ENCODE measurements at places on chromosomes 1 and 21. TPM values are rescaled to one million over a fixed set of nuclear protein-coding genes. Genes with fewer than 3 reads are reported as not detected.

GRCh38 chr1:64121766-64122385 lies 81.5 kb upstream of the UBE2U start:
- no peak overlapping the region for H3K27ac ChIP-seq
- H3K4me3 ChIP-seq, result no peak overlapping the region
- no peaks in the 10 kb centered on the region for H3K27me3 ChIP-seq
- no peak for DNase-seq
- H3K4me1 ChIP-seq, result no peaks in the 10 kb centered on the region

- H3K4me1 ChIP-seq, result peaks cover 1% of the 10 kb centered on the region
- no peak overlapping the region for H3K4me3 ChIP-seq
- no peak overlapping the region for H3K27ac ChIP-seq
- H3K36me3 ChIP-seq, result no peaks in the 10 kb centered on the region
- no peaks in the 10 kb centered on the region for H3K27me3 ChIP-seq
- DNase-seq, result peak; percentile 59
These were observed 95.0 kb upstream of the C1orf105 start for GRCh38 chr1:172325531-172325930.

DNA sequence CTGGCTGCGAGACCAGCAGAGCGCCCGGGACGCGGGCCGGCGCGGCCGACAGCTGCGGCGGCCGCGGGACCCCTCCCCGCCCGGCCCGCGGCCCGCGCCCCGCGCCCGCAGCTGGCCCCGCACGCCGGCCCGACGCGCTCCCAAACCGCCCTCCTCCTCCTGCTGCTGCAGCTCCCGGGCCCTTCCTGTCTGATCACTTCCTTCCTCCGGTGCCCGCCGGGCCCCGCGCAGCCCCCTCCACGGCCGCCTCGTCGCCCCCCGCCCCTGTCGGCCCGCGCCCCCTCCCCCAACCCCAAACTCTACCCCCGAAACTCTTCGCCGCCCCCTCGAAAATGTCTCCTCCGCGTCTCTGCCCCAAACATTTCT lies 594 bp downstream of the LUZP1 start:
- H3K4me1 ChIP-seq, result peaks cover 20% of the 10 kb centered on the region
- no peaks in the 10 kb centered on the region for H3K36me3 ChIP-seq

GRCh38 chr1:93905051-93905450 lies 4.2 kb downstream of the GCLM start:
- no peak overlapping the region for H3K27ac ChIP-seq
- peaks cover 5% of the 10 kb centered on the region for H3K4me1 ChIP-seq

Gene CLDN17
- total RNA-seq, result not detected

Gene DAB1
- total RNA-seq, result 0.77 TPM
